Aorta (tissue), 5 donors: ENCODE measurements at places on chromosomes 2 and 18. TPM values are rescaled to one million over a fixed set of nuclear protein-coding genes. Genes with fewer than 3 reads are reported as not detected.
A peak's percentile ranks its signal among the peaks of the same experiment; 100 is the strongest.

Gene MYO7B
- 0.32 TPM for total RNA-seq

Gene NEB
- total RNA-seq = 3.1 TPM

- no peak for DNase-seq
Observed at GRCh38 chr18:46696268-46696667, 39.2 kb upstream of the LOXHD1 start.

- peak; percentile 88 for DNase-seq
Observed at GRCh38 chr2:120919771-120920453, 184.2 kb downstream of the GLI2 start.

- no peak for DNase-seq
Observed at GRCh38 chr2:226969417-226970080, 133.7 kb downstream of the RHBDD1 start.

DNA sequence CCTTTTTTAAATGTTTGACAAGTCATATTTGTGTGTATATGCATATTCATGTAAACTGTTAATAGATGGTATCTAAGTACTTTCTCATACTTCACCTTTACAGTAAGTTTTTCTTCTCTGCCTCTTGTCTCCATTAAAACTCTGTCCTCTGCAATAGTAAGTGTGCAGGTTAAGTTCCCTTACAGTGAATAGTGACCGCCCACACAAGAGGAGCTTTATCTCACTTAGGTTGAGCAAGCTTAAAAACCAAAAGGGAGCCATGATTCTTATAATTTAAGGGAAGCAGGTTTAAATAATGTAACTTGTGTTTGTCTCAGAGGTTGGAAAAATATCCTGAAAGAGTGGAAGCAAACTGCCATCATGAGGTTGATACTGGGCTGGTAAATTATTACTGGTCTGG lies 61.3 kb downstream of the MRPS9 start:
- no peak for DNase-seq

- no peak for DNase-seq
Observed at GRCh38 chr2:219544567-219544966, 739 bp downstream of the TMEM198 start.

GRCh38 chr2:156459720-156460119 lies 23.5 kb downstream of the GPD2 start:
- DNase-seq = no peak

- DNase-seq = no peak
Observed at GRCh38 chr2:28628987-28629386, 122.6 kb upstream of the PPP1CB start.
